ENCODE measurements at places on chromosomes 13 and 19. TPM values are rescaled to one million over a fixed set of nuclear protein-coding genes. Genes with fewer than 3 reads are reported as not detected.

The ETV2 gene
- 1.6 TPM for polyA plus RNA-seq

DNA sequence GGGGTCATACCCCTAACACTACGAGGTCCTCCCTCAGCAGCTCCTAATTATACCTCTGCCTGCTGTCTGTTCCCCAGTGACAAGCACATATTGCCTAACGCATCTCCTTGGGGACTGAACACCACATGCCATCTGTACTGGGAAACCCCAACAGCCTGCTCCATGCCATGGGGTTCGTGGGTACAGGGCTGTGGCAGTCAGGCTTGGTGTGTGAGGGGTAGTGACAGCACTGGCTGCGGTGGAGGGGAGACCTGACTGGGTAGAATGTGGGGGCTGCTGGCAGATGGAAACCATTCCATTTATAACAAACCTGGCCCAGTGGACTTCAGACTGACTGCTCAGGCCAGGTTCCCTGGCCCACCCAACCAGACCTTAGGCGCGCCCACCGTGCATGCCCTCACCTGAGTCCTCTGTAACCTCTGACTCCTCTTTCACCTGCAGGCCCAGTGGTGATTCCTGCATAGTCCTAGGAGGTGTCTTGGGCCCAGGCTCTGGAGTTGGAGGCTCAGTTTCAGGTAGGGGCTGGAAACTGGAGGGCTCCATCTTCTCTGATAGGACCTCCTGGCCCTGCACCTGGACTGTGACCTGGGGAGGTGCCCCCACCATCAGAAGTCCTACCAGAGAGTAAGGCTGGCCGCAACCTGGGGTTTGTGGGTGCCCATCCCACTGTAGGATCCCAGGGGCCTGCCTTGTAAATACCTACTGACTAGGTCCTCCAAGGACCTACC is 3.0 kb downstream of the MZF1 start:
- no peak for DNase-seq

DNA sequence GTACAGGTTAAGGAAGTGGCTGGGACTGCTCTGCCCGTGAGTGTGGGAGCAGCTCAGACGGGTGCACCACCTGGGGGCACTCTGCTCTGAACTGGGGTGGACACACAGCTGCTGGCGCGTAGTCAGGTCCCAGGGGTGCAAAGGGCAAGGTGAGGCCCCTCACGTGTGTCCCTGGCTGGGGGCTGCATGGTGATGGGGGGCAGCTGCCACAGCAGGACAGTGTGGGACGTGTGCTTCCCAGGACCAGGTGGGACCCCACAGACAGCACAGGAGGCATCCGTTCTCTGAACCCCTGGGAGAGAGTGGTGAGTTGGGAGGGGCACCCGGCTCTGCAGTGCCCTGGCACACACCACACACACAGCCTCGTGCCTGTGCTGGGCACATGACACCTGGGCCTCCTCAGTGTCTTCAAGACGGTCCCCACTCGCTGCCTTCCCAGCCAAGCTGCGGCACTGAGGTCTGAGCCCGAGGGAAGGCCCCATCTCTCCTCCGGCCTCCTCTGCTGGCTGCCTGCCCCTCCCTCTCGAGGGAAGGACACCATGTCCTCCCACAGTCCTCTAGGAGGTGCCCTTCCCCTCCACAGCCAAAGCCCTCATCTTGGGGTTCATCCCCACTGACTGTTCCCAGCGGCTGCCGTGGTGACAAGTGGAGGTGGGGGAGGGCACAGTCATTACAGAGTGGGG is 24.7 kb downstream of the CILP2 start:
- no peak for DNase-seq

DNA sequence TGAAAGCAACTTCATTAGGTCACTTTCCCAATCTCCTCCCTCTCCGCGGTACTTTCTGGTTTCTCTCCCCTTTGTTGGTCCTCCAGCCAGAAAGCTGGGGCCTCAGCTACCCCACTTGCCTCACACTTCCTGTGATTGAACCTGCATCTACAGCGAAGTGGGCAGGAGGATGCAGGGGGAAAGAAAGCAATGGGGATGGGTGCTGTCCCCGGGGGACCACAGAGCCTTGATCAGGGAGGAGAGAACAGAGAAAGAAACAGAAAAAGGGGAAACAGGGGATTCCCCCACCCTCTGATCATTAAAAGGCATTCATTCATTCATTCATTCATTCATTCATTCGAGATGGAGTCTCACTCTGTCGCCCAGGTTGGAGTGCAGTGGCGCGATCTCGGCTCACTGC is 74.2 kb downstream of the TRPM4 start:
- no peak for DNase-seq

DNA sequence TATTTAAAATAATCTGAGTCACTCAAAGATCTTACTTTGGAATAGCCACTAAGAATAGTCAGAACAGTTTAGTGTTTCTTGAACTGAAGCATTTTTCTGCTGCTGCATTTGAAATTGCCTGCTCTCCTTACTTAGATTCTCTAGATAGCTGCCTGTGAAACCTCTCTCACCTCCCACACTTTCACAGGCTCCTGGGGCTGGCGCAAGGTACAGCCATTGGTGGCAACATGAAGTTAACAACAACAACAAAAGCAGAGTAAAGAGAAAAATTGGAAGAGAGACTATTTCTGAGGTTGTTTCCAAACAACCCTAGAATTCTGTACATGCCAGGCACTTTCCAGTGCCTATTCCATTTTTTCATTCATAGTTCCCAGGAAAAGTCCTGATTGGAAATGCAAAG is 25.3 kb downstream of the SLITRK5 start:
- no peak for DNase-seq

GRCh38 chr13:33524086-33524485 is 238.5 kb upstream of the STARD13 start:
- DNase-seq, result no peak

- DNase-seq, result no peak
These were observed 23.4 kb upstream of the EID2 start for GRCh38 chr19:39563408-39563807.

DNA sequence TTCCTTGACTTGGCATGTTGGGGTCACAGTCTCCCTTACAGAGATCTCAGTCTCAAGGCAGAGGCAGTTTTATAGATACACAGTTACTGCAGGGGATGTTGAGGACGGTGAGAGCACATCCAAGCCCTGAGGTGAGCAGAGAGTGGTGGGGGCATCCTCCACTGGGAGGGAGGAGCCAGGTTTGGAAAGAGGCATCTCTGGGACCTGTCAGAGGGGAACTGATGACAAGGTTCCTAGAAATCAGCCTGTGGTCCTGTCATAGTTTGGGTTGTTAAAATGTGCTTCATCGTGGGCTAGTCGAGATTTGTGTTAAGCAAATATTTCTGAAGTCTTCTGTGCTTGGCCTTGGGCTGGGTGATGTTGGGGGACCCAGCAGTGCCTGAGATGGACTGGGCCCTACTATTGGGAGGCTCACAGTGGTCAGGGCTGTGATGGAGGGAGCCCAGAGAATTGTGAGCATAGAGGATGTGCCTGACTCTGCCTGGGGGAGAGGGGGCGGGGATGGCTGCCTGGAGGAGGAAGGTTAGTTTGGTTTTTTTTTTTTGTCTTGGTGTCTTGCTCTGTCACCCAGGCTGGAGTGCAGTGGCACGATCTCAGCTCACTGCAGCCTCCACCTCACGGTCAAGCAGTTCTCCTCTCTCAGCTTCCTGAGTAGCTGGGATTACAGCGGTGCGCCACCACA is 3.9 kb downstream of the SUPT5H start:
- no peak for DNase-seq

DNA sequence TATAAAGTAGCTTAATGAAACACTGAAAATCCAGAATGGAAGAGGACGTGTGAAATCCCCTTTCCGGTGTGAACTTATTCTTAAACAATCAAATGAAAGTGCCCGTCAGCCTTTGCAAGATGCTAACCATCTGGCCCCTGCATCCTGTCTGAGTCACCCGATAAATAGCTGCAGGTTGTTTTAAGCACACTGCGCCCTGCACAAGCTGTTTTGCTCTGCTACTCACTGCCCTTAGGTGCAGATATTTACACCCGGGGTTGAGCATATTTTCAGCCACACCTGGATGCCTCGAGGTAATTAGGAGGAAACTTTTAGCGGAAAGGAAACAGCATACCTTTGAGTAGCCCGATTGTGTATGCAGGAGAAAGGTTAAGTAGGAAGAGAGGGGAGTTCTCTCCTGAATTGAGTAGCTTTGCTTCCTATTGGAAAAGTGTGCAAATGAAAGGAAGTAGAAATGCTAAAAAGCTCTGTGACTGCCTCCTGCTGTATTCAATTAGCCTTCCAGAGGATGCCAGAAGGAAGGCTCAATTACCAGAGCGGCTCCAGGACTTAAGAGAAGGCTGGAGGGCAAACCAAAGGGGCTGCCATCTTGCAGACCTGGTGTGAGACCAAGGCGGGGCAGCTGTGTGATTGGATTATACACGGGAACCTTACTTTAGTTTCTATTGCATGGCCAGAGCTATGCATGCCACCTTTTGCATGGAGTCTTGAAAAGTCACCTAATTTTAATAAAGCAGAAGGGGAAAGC is 42.5 kb downstream of the IRS2 start:
- DNase-seq, result no peak

The ZNF805 gene
- polyA plus RNA-seq, result 4.7 TPM

DNA sequence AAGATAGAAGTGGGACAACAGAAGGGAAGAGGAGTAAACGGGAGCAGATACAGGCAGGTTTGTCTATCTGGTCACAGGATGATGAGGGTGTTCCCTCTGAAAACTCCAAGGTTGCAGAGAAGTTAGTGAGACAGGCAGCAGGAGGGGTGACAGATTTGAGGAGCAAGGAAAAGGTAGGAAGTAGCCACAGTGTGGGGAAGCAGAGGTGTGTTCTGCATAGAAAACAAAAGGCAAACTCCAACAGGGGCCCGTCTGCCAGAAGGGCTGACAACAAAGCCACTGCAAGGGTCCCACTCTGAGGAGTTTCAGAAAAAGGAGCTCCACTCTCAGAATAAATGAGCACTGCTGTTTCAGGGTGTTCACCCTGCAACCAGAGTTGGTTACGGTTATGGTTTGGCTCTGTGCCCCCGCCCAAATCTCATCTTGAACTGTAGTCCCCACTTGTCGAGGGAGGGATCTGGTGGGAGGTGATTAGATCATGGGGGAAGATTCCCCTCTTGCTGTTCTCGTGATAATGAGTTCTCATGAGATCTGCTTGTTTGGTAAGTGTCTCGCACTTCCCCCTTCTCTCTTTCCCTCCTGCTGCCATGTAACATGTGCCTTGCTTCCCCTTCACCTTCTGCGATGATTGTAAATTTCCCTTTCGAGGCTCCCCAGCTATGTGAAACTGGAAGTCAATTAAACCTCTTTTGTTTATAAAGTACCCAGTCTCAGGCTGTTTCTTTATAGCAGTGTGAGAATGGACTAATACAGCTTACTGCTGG is 32.1 kb downstream of the SMAD9 start:
- no peak for DNase-seq

The PSG6 gene
- not detected for polyA plus RNA-seq

- DNase-seq, result peak; percentile 54
These were observed 439.1 kb upstream of the ZNF507 start for GRCh38 chr19:31906111-31906871.

- no peak for DNase-seq
These were observed 252.8 kb downstream of the B3GLCT start for GRCh38 chr13:31452525-31452924.

DNA sequence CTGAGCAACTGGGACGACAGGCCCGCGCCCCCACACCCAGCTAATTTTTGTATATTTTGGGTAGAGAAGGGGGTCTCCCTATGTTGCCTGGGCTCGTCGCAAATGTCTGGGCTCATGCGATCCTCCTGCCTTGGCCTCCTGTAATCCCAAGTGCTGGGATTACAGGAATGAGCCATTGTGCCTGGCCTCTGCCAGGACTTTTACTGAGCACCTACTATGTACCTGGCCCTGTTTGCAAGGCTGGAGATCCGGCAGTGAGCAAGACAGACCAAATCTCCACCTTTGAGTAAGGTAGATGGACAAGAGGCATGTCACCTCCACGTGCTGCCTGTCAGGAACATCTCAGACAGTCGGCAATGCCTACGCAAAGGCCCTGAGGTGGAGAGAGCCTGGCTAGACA is 6.9 kb downstream of the FKBP8 start:
- DNase-seq, result no peak

The ZNF772 gene
- 25.4 TPM for polyA plus RNA-seq

DNA sequence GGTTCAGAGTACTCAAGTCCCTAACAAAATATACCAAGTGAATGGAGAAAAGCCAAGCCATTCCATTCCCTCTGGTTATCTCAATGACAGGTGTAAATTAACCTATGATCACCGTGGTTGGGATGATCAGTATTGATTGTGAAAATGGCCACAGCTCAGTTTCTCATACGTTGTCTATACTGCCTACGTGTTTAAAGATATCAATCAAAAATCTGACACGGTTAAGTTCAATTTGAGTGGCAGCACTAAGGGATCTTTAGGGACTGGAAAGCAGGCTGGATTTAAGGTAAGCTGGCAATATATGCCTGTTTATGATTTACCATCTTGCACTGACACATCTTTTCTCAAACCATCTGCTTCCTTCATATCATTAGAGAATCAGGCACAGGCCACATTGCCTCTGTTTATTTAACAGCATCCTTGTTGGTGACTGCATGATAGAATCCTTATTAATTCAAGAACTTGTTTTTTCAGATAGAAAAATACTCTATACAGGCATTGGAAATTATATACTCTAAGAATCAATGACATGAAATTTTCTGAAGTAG is 907.9 kb downstream of the PCDH9 start:
- DNase-seq, result no peak

GRCh38 chr13:62643799-62644524 is 1228.3 kb upstream of the PCDH20 start:
- DNase-seq, result no peak

The FXYD7 gene
- polyA plus RNA-seq, result 1.5 TPM

GRCh38 chr13:76148374-76148773 is 512.2 kb downstream of the LMO7 start:
- DNase-seq, result no peak

DNA sequence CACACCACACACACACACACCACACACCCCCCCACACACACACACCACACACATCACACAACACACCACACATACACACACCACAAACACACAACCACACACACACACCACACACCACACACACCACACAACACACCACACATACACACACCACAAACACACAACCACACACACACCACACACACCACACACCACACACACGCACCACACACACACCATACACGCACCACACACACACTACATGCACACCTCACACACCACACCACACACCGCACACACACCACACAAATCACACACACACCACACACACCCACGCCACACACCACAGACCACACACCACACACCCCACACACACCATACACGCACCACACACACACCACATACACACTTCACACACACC is 83.5 kb downstream of the ZNF557 start:
- no peak for DNase-seq

The FSTL3 gene
- polyA plus RNA-seq, result 13.8 TPM

The ATP4A gene
- not detected for polyA plus RNA-seq

The KLK3 gene
- 0.28 TPM for polyA plus RNA-seq
